ENCODE measurements at places on chromosomes 11 and 22.

- no peak for DNase-seq
These were observed 1495.7 kb downstream of the TBC1D22A start for GRCh38 chr22:48258064-48258701.

DNA sequence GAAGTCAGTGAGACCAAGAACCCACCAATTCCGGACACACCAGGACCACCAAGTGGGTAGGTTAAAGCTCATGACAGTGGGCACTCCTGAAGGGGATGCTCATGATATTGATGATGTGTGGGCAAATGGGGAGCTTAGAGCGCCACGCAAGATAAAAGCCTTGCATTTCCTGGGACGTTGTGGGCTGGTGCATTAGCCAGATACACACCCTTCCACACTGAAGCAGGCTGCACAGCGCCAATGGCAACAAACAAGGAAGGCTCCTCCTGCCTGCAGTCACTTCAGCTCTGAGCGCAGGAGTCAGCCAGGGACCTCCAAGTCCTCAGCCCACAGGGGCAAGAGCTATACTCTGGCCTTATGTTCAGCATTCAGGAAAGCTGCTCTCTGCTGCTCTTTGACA, 20.6 kb downstream of the TMEM218 start:
- no peak for DNase-seq

DNA sequence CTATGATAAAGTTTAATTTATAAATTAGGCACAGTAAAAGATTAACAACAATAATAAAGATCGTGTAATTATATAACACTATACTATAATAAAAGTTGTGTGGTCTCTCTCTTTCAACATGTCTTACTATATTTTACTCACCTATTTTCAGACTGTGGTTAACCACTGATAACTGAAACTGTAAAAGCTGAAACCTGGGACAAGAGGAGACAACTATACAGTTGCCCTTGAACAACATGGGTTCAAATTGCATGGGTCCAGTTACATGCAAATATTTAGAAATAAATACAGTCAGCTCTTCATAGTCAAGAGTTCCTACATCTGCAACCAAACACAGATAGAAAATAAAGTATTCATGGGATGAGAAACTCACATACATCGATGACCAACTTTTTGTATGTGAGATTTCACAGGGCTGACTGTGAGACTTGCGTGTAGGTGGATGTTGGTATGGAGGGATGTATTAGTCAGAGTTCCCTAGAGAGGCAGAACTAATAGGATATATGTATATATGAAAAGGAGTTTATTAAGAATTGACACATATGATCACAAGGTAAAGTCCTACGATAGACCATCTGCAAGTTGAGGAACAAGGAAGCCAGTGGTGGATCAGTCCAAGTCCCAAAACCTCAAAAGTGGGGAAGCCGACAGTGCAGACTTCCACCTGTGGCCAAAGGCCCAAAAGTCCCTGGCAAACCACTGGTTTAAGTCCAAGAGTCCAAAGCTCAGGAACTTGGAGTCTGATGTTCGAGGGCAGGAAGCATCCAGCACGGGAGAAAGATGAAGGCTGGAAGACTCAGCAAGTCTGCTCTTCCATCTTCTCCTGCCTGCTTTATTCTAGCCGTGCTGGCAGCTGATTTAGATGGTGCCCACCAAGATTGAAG, 359.5 kb downstream of the INSC start:
- DNase-seq: no peak

DNA sequence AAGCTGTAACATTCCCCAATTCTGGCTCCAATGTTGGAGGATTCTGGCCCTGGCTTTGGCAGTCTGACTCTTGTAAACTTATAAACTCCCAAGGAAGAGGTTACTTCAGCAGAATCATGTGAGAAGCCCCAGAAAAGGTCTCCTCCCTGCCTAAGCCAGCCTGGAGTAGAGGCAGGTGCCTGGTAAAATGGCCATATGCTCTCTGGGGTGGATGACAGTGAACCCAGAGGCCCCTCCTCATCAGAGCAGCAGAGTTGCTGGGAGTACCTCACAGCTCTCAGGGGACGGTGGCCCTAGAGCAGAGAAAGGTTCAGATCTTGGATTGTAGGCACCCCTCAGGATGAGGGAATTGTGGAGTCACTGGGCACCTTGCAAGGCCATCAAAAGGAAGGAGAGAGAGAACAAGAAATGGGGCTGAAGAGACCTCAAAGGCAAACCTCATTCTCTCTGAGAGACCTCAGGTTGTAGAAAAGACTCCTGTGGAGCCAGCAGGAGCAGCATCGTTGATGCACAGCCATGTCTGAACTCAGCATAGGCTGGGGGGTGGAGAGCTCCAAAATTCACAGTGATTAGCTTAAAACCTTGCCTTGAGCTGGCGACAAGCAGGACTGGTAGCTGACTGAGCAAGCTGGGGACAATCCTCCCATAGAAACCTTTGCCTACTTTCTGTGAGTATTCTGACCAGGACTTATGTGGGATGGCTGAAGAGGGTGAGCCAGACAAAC, 4.9 kb upstream of the P2RY6 start:
- DNase-seq: no peak

DNA sequence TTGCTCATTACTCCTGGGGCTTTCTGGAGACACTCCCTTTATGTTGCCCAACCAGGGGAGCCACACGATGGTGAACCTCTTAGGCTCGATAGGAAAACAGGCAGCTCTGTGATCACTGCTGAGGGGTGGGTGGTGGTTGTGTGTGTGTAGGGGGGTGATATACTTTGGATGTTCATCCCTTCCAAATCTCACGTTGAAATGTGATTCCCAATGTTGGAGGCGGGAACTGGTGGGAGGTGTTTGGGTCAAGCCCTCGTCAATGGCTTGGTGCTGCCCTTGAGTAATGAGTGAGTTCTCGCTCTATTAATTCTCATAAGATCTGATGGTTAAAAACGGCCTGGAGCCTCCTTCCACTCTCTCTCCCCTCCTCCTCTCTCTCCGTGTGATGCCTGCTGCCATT, 204.0 kb upstream of the B3GAT1 start:
- no peak for DNase-seq

DNA sequence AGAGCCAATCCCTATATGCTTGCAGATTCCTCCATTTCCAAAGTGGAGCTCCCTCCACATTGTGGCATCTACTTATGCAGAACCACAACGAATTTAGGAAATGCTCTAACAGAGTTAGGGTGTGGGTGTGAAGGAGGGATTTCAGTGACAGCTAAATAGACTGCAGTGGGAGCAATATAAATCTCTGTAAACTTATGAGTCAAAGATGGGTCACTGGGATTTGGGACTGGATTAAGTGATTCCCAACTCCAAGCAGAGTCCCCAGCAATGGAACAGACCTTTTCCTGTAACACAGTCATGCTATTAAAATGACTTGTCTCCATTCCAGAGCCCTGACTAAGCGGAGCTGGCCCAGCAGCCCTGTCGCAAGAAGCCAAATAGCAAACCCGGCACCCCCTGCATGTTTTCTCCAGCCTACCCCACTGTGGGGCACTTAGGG, 36.6 kb downstream of the RPL27A start:
- no peak for DNase-seq

DNA sequence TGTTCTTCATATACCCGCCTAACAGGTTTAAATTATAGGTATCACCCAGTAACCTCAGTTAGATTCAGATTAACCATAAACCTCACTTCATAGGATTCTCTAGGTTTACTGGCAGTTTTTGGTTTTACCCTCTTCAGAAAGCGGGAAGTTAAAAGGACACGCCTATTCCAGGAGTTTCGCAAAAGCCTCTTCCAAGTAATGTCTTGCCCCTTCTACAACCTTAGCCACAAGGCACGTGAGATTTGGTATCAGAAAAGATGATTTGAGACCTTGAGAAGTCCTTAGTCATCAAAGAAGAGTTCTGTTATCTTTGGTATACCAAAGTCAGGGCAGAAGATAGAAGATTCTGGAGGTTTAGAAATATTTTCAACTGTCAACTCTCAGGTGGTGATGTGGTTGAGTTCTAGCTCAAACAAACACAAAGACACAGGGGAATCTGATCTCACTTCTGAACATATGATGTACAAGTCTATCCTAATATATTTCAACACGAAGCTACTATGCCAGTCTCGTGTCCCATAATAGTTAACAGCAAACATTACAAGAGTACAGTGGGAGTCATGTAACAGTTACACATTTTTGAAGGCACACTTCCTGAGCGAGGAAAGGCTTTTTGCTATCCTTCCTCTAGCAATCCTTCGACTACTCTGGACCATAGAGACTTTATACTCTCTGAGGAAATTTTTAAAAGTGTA, 103.5 kb downstream of the USP35 start:
- DNase-seq: no peak

DNA sequence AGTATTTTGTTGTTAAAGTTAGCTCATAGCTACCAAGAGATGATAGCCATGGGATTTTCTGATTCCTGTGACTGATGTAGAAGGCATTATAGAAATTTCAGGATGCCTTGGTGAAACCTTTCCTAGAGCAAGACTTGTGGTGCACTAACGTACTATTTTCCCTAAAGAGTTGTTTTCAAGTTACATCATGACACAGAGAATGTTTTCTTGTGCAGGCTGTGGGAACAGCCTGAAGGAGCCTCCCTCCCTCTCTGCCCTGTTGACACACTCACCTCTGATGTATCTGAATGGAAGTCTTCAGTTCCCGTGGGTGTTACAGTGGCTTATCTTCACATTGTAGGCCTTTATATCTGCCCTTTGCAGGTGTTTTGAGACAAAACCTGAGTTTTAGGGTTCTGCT, 121.6 kb downstream of the LDLRAD3 start:
- no peak for DNase-seq

- DNase-seq: no peak
These were observed 746 bp upstream of the CALCB start for GRCh38 chr11:15072551-15073143.

GRCh38 chr22:37162221-37163095, 12.7 kb upstream of the IL2RB start:
- DNase-seq: peak; percentile 19

DNA sequence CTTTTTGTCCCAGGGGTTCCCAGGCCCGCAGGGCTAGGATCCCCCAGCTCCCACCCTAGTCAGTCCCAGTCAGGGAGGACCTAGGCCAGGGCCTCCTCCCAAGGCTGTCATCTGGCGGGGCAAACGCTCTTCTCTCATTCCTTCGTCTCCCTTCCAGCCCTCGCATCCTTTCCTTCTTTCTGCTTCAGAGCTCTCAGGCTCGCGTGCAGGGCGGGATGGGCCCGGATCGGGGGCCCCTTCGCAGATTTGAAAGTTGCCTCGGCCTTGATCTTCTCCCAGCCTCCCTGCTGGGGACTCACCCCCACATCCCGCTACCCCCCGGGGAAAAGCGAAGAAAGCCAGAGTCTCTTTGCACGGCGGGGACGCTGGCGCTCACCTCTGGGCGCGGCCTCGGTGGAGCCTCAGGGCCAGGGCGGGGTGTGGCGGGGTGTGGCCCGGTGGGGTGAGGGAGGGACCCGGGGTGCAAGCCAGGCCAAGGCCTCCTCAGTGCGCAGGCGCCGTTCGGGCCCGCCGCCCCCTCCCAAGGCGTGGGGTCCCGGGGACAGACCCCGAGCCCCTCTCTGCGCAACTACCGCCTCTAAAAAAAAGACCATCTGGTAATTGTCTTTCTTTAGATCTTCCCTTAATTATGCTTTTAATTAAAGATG, 14.8 kb upstream of the PAX6 start:
- no peak for DNase-seq

GRCh38 chr11:35318977-35319925, 100.1 kb downstream of the SLC1A2 start:
- DNase-seq: no peak

DNA sequence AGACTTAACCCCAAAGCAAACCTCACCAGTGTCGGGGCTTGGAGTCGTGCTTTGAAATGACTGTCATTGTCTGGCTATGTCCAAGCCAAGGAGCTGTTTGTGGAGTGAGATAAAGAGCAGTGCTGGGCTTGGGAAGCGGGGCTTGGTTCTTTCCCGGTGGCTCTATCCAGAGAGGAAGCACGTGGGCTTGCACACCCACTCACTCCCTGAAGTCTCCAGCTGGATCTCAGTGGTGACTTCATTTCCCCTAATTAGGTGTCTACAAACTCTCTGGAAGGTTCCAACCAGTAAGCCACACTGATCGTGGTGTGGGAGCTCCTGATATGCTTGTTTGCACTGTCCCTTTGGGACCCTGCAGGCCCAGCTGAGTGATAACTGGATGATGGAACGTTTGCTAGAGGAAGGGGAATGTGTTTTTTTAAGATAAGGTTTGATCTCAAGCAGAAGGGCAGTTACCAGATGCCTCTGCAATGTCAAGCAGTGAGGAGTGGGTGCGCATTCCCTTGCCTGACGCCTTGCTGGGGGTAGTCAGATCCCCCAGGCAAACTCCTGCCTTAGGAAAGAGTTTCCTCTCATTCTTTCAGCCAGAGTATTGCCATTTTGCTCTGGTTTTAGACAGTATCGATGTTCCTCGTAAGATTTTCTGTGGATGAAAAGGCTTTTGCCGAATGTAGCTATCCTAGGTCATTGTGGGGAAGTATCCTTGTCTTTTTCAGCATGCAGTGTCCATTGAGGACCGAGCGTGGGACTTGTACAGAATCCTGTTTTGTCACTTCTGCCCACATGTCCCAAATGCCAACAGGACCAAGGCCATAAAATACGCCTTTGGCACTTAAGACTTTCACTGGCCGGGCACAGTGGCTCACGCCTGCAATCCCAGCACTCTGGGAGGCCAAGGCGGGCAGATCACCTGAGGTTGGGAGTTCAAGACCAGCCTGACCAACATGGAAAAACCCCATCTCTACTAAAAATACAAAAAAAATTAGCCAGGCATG, 90.9 kb downstream of the MICAL2 start:
- no peak for DNase-seq

DNA sequence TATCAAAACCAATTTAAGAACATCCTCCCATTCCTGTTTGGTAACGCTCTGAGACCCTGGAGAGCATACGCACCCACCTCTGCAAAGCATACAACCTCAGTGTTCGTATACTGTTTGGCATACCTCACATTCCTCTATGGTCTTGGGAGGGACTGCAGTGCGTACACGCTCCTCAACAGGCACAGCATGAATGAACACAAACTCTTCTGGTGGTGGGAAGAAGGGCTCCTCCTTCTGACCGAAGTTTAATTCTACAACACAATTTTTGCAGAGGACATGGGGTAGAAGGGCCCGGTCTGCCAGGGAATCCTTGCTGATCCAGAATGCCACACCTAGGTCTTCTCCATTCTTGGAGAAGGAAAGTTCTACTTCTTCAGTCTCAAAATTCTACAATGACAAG, 5.3 kb downstream of the HNRNPUL2 start:
- no peak for DNase-seq

GRCh38 chr11:111387363-111387762, 8.3 kb upstream of the POU2AF1 start:
- DNase-seq: no peak

- no peak for DNase-seq
These were observed 35.4 kb downstream of the NFAM1 start for GRCh38 chr22:42396621-42397331.

DNA sequence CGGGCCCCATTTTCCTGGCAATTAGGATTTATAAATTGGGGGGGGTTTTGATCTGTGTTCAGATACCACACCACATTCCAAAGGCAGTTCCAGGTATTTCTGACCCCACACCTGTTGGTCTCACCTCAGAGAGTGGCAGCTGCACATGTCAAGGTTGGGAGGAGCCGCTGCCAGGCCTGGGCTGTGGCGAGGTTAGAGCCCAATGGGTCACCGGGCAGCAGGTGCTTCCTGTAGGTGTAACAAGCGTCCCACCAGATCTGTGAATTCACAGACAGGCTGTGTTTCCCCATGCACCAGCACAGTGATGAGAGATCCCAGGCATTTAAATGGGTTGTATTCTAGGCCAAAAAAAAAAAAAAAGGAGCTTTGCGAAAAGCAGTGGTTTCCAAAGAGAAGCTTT, 58.6 kb downstream of the CABIN1 start:
- no peak for DNase-seq
